Endothelial cell (in vitro differentiated cells): ENCODE measurements at places on chromosomes 4 and X. TPM values are rescaled to one million over a fixed set of nuclear protein-coding genes. Genes with fewer than 3 reads are reported as not detected.
A peak's percentile ranks its signal among the peaks of the same experiment; 100 is the strongest.

GRCh38 chr4:37568489-37568888, 117.7 kb downstream of the RELL1 start:
- no peak overlapping the region for H3K4me3 ChIP-seq
- H3K27ac ChIP-seq = no peak overlapping the region
- H3K36me3 ChIP-seq = no peaks in the 10 kb centered on the region
- no peaks in the 10 kb centered on the region for H3K4me1 ChIP-seq
- no peak for DNase-seq

GRCh38 chrX:134186362-134187121, 50.4 kb upstream of the CCDC160 start:
- no peaks in the 10 kb centered on the region for H3K36me3 ChIP-seq
- H3K27ac ChIP-seq = no peak overlapping the region
- H3K4me1 ChIP-seq = peaks cover 8% of the 10 kb centered on the region
- H3K27me3 ChIP-seq = no peaks in the 10 kb centered on the region
- no peak overlapping the region for H3K4me3 ChIP-seq

DNA sequence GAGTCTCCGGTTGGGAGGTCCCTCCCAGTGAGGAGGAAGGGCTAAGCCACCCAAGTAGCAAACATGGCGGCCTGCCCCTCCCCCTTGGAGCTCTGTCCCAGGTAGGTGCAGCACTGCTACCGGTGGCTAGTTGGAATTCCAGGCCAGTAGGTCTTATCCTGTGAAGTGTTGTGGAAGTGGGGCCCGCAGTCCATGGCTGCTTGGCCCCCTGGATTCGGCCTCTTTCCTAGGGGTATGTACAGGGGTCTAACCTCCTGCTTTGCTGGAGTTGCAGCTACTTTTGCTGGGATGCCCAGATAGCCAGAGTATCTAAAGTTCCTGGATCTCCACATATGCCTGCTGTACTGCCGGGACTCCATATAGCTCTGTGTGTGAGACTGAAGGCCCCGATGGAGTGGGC, 9.9 kb upstream of the TMSB15C start:
- no peak for DNase-seq
- H3K27ac ChIP-seq = no peak overlapping the region
- H3K4me1 ChIP-seq = no peaks in the 10 kb centered on the region
- no peaks in the 10 kb centered on the region for H3K36me3 ChIP-seq
- H3K27me3 ChIP-seq = no peaks in the 10 kb centered on the region

DNA sequence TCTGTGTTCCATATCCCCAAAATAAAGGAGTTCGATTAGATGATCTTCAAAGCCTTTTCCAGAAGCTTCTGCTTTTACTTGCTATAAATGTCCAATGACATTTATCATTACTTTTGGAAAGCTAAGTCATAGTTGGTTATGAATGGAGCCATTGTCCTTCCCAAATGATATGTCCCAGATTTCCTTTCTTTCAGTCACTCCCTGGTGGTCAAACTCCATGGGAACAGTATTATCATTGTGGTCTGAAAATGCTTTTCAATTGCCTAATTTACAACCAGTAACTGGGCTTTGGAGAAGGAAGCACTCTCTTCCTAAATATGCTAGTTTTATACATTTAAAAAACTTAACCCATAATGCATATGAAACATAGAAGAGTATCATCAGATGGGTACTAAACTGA, 571.5 kb upstream of the AMOT start:
- no peaks in the 10 kb centered on the region for H3K4me1 ChIP-seq
- no peaks in the 10 kb centered on the region for H3K36me3 ChIP-seq
- H3K27me3 ChIP-seq = no peaks in the 10 kb centered on the region
- DNase-seq = no peak
- no peak overlapping the region for H3K4me3 ChIP-seq
- H3K27ac ChIP-seq = no peak overlapping the region

DNA sequence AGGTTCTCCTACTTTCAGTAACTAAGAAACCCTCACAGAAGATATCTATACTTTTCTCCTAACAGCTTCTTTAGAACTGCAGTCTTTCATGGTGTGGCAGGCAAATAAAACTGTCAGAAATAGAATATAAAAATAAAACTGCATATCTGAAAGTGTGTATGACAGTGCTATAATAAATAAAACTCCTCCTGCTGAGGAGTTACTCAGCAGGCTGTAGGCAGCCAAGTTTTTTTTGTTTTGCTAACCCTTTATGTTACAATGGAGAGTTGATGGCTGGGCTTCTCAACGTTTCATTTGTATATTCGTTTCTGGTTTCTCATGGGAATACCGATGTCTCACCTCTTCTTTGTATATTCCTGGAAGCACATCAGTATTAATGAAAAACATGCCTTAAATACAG, 18.2 kb upstream of the UGT2B10 start:
- no peak overlapping the region for H3K27ac ChIP-seq
- H3K27me3 ChIP-seq = peaks cover 3% of the 10 kb centered on the region
- no peak overlapping the region for H3K4me3 ChIP-seq

DNA sequence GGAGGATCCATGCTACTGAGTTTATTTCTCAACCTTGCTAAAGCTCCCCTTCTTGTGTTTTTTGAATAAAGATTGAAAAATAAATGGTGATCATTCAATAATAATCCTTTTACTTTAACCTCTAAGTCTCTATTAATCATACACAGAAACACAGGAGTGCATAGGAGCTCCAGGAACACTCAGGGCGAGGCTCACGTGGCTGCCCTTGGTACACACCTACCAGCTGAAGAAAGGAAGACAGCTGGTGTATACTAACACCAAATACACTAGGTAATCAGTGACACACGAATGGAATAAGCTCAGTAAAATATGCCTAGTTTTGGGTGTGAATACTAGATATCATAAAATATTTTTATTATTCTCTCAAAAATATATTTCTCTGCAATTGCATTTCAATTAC, 26.2 kb downstream of the CCDC149 start:
- no peaks in the 10 kb centered on the region for H3K4me1 ChIP-seq
- no peak for DNase-seq
- H3K27me3 ChIP-seq = no peaks in the 10 kb centered on the region
- H3K27ac ChIP-seq = no peak overlapping the region
- no peaks in the 10 kb centered on the region for H3K36me3 ChIP-seq

- no peaks in the 10 kb centered on the region for H3K27me3 ChIP-seq
- H3K4me3 ChIP-seq = peak overlapping the region; percentile 68
- no peak for DNase-seq
- peaks cover 54% of the 10 kb centered on the region for H3K36me3 ChIP-seq
- H3K4me1 ChIP-seq = peaks cover 16% of the 10 kb centered on the region
- no peak overlapping the region for H3K27ac ChIP-seq
Observed at GRCh38 chr4:145552181-145552822, 66.9 kb upstream of the MMAA start.

DNA sequence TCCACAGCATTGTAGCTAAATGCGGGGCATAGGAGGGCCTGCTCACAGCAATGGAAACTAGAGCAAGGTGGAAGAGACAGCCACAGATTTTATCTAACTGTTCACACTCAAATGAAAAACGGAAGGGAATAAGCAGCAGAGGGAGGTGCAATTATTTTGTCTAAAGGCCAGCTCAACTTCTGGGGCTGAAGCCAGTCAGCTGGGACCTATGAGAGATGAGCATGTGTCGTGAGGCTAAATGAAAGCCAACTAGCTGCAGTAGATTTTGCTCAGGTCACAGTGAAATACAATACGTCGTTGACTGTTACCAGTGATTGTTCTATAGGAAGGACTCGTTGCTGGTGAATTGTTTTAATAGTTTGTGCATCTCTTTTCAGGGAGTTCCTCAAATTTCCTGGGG, 26.4 kb upstream of the FGFBP2 start:
- no peak overlapping the region for H3K27ac ChIP-seq
- H3K4me1 ChIP-seq = no peaks in the 10 kb centered on the region
- DNase-seq = no peak
- no peaks in the 10 kb centered on the region for H3K36me3 ChIP-seq
- H3K4me3 ChIP-seq = no peak overlapping the region

DNA sequence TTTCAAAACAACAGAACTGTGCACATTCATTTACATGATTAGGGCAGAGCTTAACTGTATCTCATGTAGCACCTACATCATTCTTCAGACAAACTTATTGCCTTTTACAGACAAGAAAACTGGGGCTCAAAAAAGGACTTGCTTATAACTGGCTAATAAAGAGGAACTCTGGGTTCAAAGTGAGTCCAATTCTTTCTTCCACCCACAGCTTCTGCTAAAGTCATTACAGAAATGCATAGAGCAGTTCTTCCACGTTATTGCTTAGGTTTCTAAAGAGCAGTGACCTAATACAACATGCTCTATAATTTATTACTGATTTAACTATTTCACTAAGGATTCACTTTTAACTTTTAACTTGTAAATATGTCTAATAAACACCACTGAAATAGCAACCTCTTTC, 60.6 kb downstream of the ELOVL6 start:
- DNase-seq = no peak
- H3K27ac ChIP-seq = no peak overlapping the region
- H3K4me3 ChIP-seq = no peak overlapping the region
- H3K27me3 ChIP-seq = no peaks in the 10 kb centered on the region
- peaks cover 17% of the 10 kb centered on the region for H3K4me1 ChIP-seq

- H3K4me3 ChIP-seq = no peak overlapping the region
- no peak overlapping the region for H3K27ac ChIP-seq
- no peaks in the 10 kb centered on the region for H3K27me3 ChIP-seq
- DNase-seq = no peak
- no peaks in the 10 kb centered on the region for H3K4me1 ChIP-seq
- H3K36me3 ChIP-seq = no peaks in the 10 kb centered on the region
Observed at GRCh38 chrX:37745835-37746217, 34.0 kb upstream of the CYBB start.

DNA sequence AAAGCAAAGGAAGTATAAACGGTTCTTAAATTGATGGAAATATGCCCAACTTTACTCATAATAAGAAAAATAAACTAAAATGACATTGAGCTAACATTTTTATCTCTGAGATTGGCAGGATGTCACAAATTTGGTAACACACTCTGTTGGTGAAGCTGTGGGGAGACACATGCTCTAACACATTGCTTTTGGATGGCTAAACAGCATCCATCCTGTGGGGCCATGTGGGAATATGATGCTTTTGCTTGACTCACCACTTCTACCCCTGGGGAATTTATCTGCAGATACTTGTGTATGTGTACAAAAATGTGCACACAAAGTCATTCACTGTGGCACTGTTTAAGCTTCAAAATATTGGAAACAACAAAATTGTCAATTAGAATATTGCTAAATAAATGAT, 100.2 kb downstream of the ANAPC4 start:
- no peaks in the 10 kb centered on the region for H3K36me3 ChIP-seq
- no peak for DNase-seq
- H3K27ac ChIP-seq = no peak overlapping the region
- H3K4me3 ChIP-seq = no peak overlapping the region
- no peaks in the 10 kb centered on the region for H3K4me1 ChIP-seq

GRCh38 chr4:152735396-152735859, 44.1 kb downstream of the TIGD4 start:
- no peak overlapping the region for H3K4me3 ChIP-seq
- H3K27me3 ChIP-seq = peaks cover 5% of the 10 kb centered on the region
- no peaks in the 10 kb centered on the region for H3K36me3 ChIP-seq
- no peak for DNase-seq
- H3K4me1 ChIP-seq = no peaks in the 10 kb centered on the region

DNA sequence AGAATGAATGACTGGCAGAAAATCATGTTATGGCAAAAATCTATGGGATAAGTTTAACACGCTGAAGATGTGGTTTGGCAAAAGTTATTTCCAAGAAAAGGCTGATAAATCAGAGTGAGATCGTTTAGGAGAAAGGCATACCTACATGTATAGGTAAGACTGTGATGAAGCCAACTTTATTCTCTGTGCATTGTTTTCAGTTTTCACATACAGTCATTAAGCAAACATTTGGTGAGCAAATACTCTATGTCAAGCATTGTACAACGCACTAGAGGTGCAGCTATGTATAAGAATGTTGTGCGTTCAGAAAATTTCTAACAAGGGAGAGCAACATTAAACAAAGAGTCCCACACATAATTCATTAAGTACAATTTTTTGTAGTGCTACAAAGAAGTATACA, 121.7 kb downstream of the TEX13A start:
- H3K36me3 ChIP-seq = no peaks in the 10 kb centered on the region
- no peak overlapping the region for H3K27ac ChIP-seq
- H3K27me3 ChIP-seq = no peaks in the 10 kb centered on the region
- no peak for DNase-seq
- no peak overlapping the region for H3K4me3 ChIP-seq

GRCh38 chr4:82123934-82124333, 249.9 kb downstream of the HNRNPD start:
- DNase-seq = no peak
- H3K36me3 ChIP-seq = no peaks in the 10 kb centered on the region
- no peak overlapping the region for H3K27ac ChIP-seq
- H3K4me3 ChIP-seq = no peak overlapping the region

GRCh38 chr4:182837831-182838230, 79.4 kb downstream of the DCTD start:
- H3K4me1 ChIP-seq = peaks cover under 1% of the 10 kb centered on the region
- H3K36me3 ChIP-seq = no peaks in the 10 kb centered on the region
- H3K27me3 ChIP-seq = peaks cover 11% of the 10 kb centered on the region
- DNase-seq = no peak
- no peak overlapping the region for H3K27ac ChIP-seq

DNA sequence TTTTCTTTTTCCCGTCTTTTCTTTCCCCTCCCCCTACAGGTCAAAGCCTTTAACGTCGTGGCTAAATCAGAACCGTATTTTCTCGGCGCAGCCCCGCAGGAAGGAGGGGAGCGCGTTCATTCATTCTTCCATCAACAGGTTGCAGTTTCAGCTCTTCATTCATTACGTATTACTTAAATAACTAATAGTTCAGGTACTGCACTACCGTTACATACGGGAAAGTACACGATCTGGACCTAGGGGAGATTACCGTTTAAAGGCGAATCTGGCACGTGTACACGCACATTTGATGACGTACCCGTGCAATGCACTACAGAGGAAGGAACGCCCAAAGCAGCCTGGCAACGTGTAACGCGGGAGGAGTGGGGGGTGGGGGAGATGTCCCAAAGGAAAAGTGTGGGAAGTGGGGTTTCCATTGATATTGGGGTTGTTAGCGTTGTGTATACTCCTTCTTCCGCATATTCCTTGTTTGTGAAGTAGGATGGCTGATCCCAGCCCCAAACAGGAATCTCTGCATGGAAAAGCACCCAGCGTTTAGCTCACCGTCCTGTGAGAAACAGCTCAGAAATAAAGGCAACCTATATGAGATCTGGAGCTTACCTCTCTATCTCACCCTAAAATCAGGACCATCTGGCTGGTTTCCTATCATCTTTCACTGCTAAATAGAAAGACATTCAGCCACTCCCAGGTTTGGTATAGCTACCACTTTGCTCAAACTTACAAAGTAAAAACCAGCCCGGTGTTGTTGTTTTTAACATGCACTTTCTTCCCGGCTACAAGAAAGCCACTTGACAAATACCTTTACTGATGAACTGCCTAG, 585 bp upstream of the SEC24D start:
- peaks cover 22% of the 10 kb centered on the region for H3K36me3 ChIP-seq
- peaks cover 12% of the 10 kb centered on the region for H3K27me3 ChIP-seq
- peak overlapping the region; percentile 99 for H3K4me3 ChIP-seq

- no peaks in the 10 kb centered on the region for H3K4me1 ChIP-seq
- no peaks in the 10 kb centered on the region for H3K36me3 ChIP-seq
- no peak for DNase-seq
- no peaks in the 10 kb centered on the region for H3K27me3 ChIP-seq
Observed at GRCh38 chr4:127486248-127486647, 146.5 kb upstream of the INTU start.

CPLX1 gene
- total RNA-seq = 0.46 TPM

SPARCL1 gene
- 3.3 TPM for total RNA-seq

SH3D19 gene
- total RNA-seq = 89.5 TPM

SCLT1 gene
- 22.2 TPM for total RNA-seq

FTSJ1 gene
- 38.4 TPM for total RNA-seq

ZFP42 gene
- total RNA-seq = 2.1 TPM

GPRASP2 gene
- 17.3 TPM for total RNA-seq

PASD1 gene
- total RNA-seq = not detected

PABPC1L2A gene
- 3.8 TPM for total RNA-seq

PF4V1 gene
- total RNA-seq = not detected

GLRA2 gene
- total RNA-seq = not detected

HSFX1 gene
- total RNA-seq = 5.5 TPM

ARHGAP6 gene
- 4.1 TPM for total RNA-seq
